ENCODE measurements at places on chromosomes 11 and 22.
A peak's percentile ranks its signal among the peaks of the same experiment; 100 is the strongest.

- no peak for DNase-seq
Observed at GRCh38 chr11:26087120-26087935, 244.6 kb upstream of the ANO3 start.

DNA sequence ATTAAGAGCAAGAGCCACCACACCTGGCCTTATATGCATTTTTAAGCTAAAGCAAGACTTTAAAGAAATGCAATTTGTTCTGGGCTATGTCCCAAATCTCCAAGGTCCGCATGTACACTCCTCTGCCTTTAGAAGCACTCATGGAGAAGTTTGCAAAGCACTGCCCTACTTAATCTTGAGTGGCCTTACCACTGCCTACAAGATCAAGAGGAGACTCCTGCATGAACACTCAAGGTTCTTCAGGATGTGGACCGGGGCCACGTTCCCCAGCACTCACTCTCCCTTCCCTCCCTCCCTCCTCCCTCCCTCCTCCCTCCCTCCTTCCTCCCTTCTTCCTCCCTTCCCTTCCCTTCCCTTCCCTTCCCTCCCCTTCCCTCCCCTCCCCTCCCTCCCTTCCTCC is 63.2 kb upstream of the HSPA8 start:
- no peak for DNase-seq

GRCh38 chr11:28110821-28111200 is 2.6 kb downstream of the METTL15 start:
- DNase-seq: no peak

DNA sequence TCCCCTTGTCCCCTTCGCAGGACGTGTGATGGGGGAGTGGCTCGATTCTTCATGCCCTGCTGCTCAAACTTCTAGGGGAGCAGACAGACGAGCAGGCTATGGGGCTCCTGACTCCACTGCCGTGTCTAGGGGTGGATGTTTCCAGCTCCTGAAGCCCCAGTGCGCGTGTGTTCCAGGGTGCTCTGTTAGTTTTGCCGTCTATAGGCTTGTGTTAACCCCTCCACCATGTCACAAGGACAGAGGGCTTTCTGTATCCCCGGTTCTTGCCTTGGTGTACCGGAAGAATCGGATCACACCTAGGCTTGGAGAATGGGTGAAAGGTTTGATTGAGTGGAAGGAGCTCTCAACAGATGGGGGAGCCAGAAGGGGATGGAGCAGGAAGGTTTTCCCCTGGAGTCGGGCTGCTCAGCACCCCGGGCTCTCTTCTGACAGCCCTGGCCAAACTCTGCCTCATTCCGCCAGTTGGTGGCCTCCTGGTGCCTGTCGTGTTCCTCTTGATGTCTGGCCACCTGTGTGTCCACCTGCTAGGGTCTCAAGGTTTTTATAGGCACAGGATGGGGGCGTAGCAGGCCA is 810.7 kb downstream of the BRD1 start:
- no peak for DNase-seq

GRCh38 chr22:33326540-33327295 is 268.5 kb upstream of the SYN3 start:
- no peak for DNase-seq

DNA sequence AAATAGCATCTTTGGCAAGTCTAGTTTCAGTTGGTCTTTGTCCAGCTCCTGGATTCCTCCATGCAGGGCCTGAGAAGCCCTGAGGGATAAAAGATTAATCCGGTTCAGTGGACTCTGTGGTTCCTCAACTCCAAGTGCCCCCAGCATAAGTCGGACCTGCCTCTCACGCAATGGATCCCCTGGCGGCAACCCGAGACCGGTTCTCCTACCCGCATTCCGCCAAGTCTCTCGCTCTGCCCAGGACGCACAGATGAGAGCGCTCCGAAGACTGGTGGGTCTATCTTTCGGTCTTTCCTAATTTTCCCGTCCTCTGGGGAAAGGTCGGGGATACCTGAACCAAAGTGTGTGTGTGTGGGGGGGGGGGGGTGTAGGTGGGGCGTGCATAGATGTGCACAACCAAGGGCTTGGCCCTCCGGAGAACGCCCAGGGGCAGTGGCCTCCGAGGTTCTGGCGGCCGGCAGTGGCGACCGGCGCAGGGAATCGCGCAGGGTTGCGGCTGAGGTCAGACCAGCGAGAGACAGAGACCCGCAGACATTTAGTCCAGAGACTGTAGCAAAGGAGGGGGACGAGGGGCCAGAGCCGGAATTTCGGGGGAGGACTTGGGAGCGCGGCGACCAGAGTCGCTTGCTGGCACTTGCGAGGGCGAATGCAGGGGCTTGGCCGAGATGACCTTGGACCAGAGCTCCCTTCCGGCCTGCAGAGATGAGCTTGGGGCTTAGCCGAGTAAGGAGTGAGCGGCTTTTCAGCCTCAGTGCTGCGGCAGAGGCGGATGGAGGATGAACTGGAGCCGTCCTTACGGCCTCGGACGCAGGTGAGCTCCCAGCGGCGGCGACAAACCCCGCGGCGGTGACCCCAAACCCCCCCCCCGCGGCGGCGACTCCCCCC is 712 bp upstream of the SLC2A11 start:
- DNase-seq: peak; percentile 66

- no peak for DNase-seq
Observed at GRCh38 chr11:61862714-61863547, 28.4 kb downstream of the FADS3 start.

- no peak for DNase-seq
Observed at GRCh38 chr22:44468973-44469372, 29.1 kb downstream of the RTL6 start.
